Right cardiac atrium (tissue), 5 donors: ENCODE measurements at places on chromosomes 2 and 18.

DNA sequence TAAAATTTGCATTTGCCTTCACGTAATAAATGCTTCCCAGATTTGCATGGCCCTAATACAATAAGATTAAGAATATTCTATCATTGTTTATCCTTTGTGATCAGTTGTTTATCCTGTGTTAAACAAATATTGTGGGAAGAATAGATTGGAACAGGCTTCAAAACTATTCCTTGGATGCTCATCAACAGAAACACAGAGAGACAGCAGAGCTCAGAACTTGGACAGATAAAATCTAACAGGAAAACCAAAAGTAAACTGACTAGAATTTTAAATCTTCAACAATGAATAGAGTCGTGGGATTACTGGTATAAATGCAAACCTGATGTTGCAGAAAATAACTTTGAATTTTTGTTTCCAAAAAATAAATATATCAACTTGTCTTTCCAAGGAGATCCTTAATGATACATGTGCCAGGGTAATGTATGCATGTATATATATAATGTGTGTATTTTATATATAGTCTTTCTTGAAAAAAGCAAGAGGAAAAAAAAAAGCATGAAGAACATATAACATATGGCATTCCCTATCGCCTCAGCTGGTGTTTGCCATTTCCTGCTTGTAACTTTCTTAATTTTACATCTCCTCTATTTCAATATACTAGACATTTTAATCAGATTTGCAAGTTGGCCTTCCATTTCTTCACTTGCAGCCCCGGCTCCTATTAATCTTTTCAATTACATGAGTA, 59.9 kb upstream of the TANK start:
- no peak for DNase-seq

DNA sequence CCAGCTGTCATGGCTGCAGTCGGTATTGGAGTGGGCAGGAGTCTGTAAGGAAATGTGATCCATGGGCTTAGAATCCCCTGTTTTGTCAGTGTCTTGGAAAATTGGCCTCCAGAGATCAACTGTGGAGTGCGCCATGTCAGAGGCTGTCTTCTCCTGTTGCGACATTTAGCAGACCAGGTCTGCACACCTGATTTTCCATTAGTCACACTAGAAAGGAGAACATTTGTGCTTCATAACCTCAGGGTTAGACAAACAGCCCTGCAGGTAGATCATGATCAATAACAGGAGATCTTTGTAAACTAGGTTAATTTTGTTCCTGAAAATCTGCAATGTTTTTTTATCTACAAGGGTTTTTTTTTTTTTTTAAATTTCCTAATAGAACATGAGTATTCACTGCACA, 28.0 kb downstream of the LDLRAD4 start:
- DNase-seq = no peak

DNA sequence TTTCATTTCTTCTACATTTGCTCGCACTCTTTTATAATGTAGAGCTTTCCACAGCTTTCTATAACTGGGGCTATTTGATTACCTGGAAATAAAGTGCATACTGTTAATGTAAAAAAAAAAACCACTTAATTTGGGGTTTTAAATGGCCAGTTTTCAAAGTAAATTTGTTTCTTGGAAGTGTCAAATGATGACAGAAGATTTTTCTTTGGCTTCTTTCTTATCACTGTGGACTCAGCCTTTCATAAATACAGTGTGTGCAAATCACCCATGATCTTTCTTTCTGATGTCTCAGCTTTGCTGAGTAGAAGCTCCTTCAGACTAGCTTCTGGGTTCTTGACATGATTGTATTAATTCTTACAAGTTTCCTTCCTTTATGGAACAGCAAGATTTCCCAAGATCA, 525.6 kb downstream of the PARD3B start:
- DNase-seq = no peak

- DNase-seq = no peak
Measured at GRCh38 chr2:234555616-234556249, 58.9 kb upstream of the ARL4C start.

- DNase-seq = no peak
Measured at GRCh38 chr2:194332799-194333490, 1324.1 kb upstream of the SLC39A10 start.

- no peak for DNase-seq
Measured at GRCh38 chr18:44691148-44691925, 10.6 kb downstream of the SETBP1 start.
